Left renal pelvis (tissue), 4 donors: ENCODE measurements at places on chromosomes 2 and 18. TPM values are rescaled to one million over a fixed set of nuclear protein-coding genes. Genes with fewer than 3 reads are reported as not detected.

GRCh38 chr2:110865188-110865587 lies 132.8 kb downstream of the ACOXL start:
- no peak for DNase-seq

DNA sequence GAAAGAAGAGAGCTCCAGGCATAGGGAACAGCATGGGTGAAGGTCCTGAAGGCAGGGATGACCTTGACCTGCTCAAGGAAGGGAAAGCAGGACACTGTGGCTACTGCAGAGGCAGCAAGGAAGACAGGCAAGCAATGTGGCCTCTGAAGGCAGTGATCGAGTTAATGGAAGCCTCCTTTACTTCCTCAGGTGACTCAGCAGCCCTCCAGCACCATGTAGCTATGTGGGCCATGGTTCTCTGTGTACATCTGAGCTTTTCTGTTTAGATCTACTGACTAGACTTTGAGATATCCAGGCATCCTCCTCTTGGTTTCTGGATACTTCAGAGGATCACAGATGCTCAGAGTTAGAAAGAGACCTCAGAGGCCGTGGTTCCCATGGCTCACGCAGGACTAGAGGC lies 107.3 kb upstream of the PID1 start:
- no peak for DNase-seq

GRCh38 chr18:3691705-3692104 lies 241.7 kb downstream of the TGIF1 start:
- DNase-seq: no peak

GRCh38 chr2:72920318-72921087 lies 3.2 kb downstream of the EMX1 start:
- DNase-seq: no peak

Gene OSBPL1A
- polyA plus RNA-seq: 44.6 TPM

GRCh38 chr18:46474487-46475389 lies 182.3 kb downstream of the LOXHD1 start:
- DNase-seq: no peak

DNA sequence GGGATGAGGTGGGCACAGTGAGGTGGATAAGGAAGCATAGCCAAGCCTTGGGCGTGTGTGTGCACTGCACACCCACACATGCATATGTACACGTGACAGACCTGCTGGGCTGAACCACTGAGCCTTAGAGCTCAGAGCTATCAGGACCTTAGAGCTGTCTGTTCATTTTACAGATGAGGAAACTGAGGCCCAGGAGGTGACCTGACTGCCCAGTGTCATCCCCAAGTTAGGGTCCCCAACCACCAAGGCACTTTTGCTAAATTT lies 8.2 kb upstream of the SNED1 start:
- no peak for DNase-seq

DNA sequence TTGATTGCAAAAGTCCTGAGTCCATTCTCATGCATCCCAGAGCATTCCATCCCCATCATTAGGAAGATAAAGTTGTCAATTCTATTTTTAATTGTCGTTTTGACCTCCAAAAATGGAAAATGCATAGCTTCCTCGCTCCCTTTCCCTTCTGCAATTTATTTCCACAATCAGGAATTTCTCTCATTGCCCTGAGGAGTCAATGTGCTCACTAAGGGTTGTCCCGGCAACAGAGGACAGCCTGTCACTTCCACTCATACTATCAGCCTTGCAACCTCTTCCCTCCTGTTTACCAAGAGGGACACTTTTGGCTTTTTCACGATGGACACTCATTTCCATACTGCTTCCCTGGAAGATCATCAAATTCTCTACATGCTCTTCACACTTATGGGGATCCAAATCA lies 164.8 kb downstream of the MYO5B start:
- DNase-seq: no peak

GRCh38 chr2:48971801-48972200 lies 182.5 kb downstream of the FSHR start:
- no peak for DNase-seq

DNA sequence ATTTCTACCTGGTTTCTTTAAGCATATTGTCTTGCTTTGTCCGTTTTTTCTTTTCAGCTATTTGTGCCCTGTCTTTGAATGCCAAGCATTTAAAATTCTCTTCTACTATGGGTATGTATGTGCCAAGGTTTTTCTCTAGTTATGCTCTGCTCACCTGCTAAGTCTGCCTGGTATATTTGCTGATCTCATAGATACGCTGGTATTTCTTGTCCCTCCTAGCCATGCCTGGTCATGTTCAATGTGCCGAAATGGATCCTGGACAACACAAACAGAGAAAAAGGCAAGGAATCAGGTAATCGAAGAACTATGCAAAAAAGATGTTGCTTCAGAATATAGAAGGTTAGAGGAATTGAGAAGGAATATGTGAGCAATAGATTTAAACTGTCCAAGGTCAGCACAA lies 14.9 kb upstream of the KDM3A start:
- DNase-seq: no peak

Gene DSG1
- polyA plus RNA-seq: 0.09 TPM

DNA sequence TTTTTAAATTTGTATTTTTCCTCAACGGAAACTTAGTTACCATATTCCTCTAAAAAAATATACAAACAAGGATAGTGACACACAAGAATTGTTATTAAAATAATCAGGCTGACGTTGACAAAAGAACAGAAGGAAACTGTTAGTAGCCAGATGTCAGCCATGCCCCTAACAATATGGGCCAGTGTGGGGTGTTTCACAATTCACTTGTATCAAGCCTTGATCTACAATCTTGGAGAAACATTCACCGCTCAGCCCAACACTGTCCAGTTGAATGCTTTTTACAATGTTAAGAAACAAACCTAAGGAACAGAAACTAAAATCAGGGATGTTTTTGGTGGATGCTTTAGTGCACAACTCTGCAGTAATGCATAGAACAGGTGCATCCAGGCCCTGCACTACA lies 44.6 kb downstream of the TMEFF2 start:
- no peak for DNase-seq

GRCh38 chr2:70233926-70234325 lies 14.5 kb downstream of the TIA1 start:
- no peak for DNase-seq

GRCh38 chr2:216693414-216694080 lies 1.8 kb downstream of the IGFBP5 start:
- no peak for DNase-seq

- no peak for DNase-seq
Measured at GRCh38 chr18:9348079-9348671, 13.6 kb downstream of the TWSG1 start.

GRCh38 chr2:51986101-51986500 lies 954.2 kb upstream of the NRXN1 start:
- no peak for DNase-seq

- DNase-seq: no peak
Measured at GRCh38 chr18:9849407-9850283, 36.1 kb upstream of the TXNDC2 start.

GRCh38 chr18:54183390-54183789 lies 41.1 kb downstream of the MBD2 start:
- no peak for DNase-seq

Gene SERTAD2
- 27.5 TPM for polyA plus RNA-seq

- DNase-seq: no peak
Measured at GRCh38 chr2:218878926-218879761, 1.5 kb upstream of the WNT10A start.

- DNase-seq: no peak
Measured at GRCh38 chr2:1846046-1847015, 102.0 kb upstream of the PXDN start.

- no peak for DNase-seq
Measured at GRCh38 chr2:156065912-156066311, 266.6 kb downstream of the NR4A2 start.

DNA sequence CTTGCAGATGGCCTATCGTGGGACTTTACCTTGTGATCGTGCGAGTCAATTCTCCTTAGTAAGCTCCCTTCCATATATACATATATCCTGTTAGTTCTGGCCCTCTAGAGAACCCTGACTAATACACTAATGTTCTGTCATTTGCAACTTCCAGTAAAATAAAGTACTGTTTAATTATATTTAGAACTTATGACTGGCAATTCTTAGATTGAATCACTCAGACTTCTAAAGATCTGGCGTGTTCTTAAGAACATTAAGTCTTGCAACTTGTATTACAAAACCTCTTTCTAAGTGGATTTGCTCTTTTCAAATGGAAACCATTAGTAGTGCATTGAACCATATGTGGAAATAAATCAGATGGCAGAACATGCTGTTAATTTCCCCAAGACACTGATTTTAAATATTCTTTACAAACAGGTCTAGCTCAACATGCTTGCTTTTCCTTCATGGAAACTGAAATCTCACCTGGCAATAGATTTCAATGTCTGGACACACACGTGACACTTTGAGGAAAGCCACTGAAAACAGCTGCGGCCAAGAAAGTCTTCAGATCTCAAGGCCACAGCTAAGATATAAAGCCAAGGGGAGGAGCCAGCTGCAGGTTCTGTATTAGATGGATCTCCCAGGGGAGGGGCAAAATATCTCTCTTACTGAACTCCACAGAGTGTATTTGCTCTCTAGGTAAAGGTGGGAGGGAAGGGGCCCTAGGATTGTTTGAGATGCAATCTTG lies 50.6 kb downstream of the PMAIP1 start:
- DNase-seq: no peak

Gene IL37
- polyA plus RNA-seq: not detected

- DNase-seq: no peak
Measured at GRCh38 chr18:56188529-56189275, 449.7 kb downstream of the TXNL1 start.
